ENCODE measurements at places on chromosomes 12 and 14.

- DNase-seq = no peak
These were observed 2.5 kb downstream of the LEMD3 start for GRCh38 chr12:65171870-65172269.

- no peak for DNase-seq
These were observed 216.4 kb downstream of the PLCZ1 start for GRCh38 chr12:18521461-18521860.

DNA sequence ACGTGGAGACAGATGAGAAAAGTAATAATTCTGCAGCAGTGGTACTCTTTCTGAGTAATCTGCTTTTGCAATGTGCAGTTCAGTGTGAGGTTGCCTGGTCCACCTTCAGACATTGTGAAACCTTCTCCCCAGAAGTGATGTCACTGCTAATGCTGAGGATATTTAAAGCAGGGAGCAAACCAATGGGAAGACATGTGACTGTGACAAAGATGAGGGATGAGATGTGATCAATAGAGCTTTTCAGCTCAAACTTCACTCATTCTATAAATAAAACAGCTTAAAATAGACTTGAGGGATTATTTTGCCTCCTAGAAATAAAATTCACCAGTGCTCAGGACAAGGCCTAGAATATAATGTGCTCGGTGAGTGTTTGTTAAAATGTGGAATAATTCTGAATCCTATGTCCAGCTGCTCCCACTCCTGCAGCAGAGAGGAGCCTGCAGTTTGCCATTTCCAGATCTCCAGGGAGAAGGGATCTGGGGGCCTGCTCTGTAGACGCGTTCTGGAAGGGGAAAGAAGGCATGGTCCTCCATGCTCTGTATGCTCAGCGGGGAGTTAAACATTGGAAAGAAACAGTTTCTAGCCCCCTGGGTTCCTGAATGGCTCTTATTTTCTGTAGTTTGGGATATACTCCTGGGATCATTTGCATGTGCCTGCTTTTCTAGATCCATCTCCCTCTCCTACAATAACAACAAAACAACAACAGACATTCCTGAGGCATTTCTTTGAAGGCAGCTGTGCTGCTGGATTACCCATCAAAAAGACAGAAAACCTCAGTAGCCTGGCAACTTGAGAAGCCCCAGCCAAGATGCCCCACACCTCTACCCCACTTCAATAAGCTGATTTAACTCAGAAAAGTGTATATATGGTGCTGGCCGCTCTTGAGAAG lies 8.9 kb downstream of the SLC7A8 start:
- no peak for DNase-seq

- DNase-seq = no peak
These were observed 206.9 kb downstream of the TMEM132D start for GRCh38 chr12:129696926-129697325.

DNA sequence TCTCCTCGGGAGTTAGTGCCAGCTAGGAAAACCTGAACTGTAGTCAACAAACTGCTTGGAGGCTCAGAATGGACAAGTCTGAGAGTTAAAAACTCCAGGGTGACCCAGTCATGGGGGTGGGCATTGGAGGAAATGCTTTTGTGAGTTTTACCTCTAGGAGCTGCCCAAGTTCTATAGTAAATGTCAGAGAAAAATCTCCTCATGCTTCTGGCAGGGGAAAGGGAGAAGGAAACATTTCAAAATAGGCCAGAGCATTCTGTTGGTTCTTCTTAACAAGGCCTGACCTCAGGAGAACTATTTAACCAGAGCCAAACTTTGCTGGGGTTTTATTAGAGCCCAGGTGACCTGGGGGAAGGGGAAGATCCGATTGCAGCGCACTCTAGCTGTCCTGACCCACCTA lies 12.3 kb downstream of the NINJ2 start:
- no peak for DNase-seq

- no peak for DNase-seq
These were observed 6.3 kb upstream of the HOXC4 start for GRCh38 chr12:54047160-54047963.

GRCh38 chr12:49867570-49868341 lies 24.9 kb upstream of the BCDIN3D start:
- no peak for DNase-seq

DNA sequence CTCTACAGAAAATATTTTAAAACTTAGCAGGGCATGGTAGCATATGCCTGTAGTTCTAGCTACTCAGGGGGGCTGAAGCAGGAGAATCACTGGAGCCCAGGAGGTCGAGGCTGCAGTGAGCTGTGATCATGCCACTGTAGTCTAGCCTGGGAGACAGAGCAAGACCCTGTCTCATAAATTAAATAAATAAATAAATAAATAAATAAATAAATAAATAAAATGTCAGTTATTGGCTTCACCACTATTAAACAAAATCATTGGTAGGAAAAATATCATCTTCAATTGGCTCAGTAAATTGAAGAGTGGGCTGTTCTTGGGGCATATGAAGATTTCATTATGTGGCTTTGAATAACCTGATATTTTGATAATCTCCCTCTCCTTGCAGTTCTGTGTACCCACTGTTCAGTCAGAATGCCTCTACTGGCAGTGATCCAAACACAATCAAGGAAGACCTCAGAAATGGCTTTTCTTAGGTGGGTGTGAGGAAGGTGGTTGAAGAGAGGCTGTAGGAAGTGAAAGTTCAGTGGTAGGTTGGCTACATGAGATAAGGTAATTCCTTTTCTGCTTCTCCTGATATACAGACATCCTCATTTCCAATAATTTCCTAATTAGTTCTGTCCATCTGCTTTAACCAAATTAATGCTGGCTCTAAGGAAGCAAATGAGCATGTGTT lies 175.8 kb downstream of the MSRB3 start:
- no peak for DNase-seq

DNA sequence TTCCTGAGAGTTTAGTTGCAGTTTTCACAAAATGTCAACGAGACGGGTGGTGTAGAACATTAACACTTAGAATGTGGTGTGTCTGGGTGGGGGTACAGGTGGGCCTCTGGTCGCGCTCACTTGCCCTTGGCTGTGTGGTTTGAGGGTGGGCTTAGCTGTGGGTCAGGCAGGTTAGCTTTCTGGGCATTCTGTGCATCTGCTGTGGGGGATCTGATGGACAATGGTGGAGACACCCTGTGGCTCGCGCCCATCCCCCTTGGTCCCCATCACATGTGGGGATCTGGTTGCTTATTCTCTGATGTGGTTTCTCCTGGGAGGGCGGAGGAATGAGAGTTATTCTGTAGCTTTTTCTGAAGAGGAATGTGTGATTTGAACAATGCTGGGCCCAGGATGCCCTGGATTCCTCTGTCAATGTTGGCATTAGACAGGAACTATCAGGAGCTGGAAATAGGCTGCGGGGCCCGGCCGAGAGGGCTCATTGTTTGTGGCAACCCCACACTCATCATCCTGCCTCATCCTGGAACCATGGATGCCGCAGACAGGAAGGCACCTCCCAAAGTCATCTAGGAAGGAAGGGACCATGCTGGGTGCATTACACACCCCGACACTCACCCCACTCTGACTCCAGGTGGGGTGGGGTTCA lies 101.6 kb downstream of the TSPAN9 start:
- no peak for DNase-seq

DNA sequence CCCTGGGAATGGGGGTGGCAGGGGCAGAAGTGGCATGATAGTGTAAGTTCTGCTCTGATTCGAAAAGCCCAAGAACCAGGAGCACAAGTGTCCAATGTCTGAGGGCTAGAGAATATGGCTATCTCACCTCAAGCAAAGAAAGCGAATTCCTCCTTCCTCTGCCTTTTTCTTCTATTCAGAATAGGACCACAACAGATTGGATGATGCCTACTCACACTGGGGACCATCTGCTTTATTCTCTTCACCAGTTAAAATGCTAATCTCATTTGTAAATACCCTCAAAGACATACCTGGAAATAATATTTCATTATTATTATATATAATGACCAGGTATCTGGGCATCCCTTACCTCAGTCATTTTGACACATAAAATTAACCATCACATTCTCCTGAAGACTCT lies 808.7 kb downstream of the NRXN3 start:
- DNase-seq = no peak

DNA sequence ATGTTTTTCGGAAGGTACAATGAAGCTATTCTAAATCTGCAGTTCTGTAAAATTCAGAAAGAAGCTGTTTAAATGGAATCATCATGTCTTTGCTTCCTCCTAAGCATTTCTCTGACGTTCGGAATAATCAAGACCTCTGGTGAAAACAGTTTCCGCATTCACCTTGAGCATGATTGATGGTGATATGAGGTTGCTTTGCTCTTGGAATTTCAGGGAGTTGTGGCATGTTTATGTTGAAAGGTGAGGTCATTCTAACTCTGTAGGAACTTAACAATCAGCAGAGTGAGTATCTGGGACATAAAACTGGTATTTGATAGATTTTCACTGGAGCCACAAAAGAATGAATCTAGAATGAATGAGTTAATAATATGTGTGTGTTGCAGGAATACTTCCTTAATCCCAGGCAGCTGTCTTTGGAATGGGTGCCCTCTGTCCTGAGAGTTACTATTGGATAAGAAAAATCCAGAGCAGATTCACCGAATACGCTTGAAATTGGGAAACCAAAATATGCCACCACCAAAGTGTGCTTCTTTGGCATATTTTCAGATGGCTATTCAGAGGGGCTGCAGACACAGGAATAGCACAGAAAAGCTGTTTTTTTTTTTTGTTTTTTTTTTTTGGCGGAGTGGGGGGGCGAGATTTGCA lies 599.1 kb downstream of the CCER1 start:
- DNase-seq = no peak

GRCh38 chr12:52141306-52141705 lies 50.5 kb downstream of the KRT80 start:
- no peak for DNase-seq

DNA sequence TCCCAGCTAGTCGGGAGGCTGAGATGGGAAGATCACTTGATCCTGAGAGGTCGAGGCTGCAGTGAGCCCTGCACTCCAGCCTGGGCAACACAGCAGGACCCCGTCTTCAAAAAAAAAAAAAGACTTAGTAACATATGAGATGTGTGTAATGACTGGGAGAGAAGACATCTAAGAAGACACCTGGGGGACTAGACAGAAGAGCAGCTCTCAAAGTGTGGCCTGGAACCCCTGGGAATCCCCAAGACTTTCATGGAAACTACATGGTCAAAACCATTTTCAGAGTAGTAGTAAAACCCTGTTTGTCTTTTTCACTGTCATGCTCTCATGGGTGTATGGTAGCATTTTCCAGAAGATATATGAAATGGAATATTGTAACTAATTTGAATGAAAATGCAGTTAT lies 45.3 kb downstream of the R3HDM2 start:
- DNase-seq = no peak

DNA sequence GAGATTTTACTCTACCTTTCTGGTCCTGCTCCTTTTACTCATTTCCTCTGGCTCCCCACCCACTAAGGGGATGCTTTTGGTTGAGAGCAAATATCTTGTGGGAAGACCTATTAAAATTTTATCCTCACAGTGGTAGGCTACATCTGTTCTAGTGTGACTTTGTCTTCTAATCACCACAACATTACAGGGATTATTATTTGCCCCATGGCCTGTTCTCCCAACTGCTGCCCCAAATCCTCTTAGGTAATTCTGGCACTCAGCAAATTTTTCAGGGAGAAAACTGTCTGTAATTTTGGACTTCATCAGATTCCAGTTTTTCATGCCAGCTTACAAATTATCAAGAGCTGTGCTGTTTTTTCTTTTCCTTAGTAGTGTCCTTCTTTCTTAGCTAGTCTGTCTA lies 172.3 kb downstream of the GPHN start:
- no peak for DNase-seq

GRCh38 chr12:112169966-112170365 lies 44.6 kb downstream of the TRAFD1 start:
- DNase-seq = no peak

DNA sequence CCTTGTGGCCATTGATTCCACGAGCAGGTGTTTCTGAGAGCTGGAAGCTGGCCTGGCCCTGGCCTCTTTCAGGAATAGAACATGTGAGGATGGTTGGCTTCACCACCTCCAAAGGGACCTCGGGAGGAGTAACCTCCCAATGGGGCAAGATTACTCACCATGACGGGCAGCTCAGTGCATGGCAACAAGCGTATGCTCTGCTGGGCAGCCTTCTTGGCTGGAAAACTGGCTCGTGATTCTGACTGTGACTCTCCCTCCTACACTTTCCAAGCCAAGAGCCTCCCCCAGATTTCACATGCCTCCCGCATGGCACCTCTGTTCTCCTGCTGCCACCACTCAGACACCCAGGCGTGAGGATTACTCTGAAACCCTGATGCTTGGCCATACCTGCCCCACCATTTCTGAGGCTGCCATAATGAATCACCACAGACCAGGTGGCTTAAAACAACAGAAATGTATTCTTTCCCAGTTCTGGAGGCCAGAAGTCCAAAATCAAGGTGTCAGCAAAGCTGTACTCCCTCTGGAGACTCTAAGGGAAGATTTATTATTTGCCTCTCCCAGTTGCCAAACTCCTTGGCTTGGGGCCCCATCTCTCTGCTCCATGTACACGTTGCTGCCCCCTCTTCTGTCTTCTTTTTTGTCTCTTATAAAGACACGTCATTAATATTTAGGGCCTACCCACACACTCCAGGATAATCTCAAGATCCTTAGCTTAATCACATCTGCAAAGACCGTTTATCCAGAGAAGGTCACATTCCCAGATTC lies 215.9 kb downstream of the CHST11 start:
- no peak for DNase-seq

DNA sequence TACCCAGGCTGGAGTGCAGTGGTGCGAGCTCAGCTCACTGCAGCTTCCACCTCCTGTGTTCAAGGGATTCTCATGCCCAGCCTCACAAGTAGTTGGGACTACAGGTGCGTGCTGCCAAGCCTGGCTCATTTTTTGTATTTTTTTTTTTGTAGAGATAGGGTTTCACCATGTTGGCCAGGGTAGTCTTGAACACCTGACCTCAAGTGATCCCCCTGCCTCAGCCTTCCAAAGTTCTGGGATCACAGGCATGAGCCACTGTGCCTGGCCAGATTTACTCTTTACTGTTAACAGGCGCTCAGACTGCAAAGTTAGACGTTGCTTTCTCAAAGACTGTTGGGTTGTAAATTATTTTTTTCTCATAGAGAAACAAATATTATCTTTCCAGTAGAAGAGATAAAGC lies 46.1 kb upstream of the LRRK2 start:
- no peak for DNase-seq

Measured in stimulated activated naive CD4-positive, alpha-beta T cell treated with Interleukin-2 at 50 U/mL for 16 hours (primary cell).